Smooth muscle cell of the brain vasculature (primary cell): ENCODE measurements at places on chromosomes 6 and 20.

- DNase-seq: no peak
These were observed 197.4 kb upstream of the KCNG1 start for GRCh38 chr20:51220293-51220706.

- no peak for DNase-seq
These were observed 26.2 kb downstream of the RIPOR2 start for GRCh38 chr6:24909241-24910216.

DNA sequence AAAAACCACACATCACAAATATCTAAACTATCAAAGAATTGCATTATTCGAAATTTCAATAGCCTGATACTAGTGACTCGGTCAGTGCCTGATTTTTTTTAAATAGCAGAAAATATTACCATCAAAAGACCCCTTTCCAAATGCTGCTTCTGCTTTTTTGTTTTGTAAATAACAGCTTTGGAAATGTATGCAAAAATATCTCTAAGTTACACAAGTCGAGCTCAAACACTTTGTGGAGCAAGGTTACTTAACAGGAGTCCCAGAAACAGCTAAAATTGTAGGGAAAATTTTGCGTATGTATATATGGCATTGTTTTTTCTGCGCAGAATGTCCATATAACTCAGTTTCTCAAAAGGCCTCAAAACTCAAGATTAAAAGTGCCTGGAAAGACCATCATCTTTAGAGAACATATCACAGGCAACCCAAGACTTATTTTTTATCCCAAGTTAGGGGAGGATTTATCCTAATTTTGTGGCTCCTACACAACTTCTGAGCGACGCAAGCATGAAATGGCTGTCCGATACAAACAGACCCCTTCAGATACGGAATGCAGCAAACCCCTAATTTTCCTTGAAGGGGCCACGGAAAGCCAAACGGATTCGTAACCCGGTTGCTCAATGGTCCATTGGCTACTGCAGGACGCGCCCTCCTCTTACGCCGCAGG lies 1.3 kb downstream of the CEP85L start:
- no peak for DNase-seq

- DNase-seq: no peak
These were observed 470 bp downstream of the COL20A1 start for GRCh38 chr20:63293456-63293855.

- DNase-seq: no peak
These were observed 45.4 kb downstream of the TULP4 start for GRCh38 chr6:158357570-158358216.

DNA sequence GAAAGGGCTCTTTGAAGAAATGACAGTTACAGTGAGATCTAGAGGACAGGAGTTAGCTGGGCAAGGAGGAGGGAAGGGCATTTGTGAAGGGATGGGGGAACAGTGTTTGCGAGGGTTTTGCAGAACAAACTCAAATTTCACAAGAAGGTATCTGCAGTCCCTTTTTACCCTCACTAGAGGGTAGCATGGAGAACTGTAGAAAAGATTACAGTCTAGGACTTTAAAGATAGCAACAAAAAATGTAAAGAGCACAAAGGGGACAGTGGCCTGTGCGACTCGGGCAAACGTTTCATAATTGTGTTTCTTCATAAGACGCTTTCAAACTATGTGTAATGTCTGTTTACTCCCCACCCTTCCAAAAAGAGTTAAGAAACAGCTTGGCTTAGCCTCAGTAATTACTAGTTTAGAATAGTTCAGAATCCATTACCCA lies 21.2 kb upstream of the ASXL1 start:
- DNase-seq: no peak

DNA sequence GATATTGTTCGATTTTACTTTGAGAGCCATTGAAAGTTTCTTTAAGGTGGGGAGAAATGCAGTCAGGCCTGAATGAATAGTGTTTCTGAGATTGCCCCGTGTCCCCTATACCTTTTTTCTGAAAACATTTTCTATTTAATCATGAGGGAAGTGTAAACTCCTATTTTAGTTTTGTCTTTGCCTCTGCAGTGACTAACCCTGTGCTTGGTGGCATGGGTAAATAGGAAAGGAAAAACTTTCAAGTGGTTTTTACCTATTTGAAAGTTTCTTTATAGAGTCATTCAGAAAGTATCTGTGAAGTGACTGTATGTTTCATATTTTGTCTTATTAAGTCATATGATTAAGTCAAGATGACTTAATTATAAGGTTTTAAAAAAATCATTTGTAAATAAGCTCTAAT lies 14.5 kb downstream of the SNRNP48 start:
- DNase-seq: no peak
